ENCODE measurements at places on chromosomes 7 and 10.
A peak's percentile ranks its signal among the peaks of the same experiment; 100 is the strongest.

GRCh38 chr7:2519119-2519930 is at the start of gene LFNG:
TSS of gene LFNG (plus strand) at chr7:2519774. CDS start at chr7:2519862, 88 bp downstream.
- peak; percentile 74 for DNase-seq

GRCh38 chr7:151857866-151858450 is 19.0 kb downstream of the PRKAG2 start:
- DNase-seq, result no peak

- no peak for DNase-seq
Measured at GRCh38 chr7:48280100-48280499, 108.8 kb downstream of the ABCA13 start.

- DNase-seq, result no peak
Measured at GRCh38 chr7:42082144-42082543, 154.9 kb downstream of the GLI3 start.

- no peak for DNase-seq
Measured at GRCh38 chr10:118031351-118032075, 15.2 kb downstream of the RAB11FIP2 start.

All from stimulated activated CD8-positive, alpha-beta memory T cell treated with anti-CD3 and anti-CD28 coated beads, Interleukin-4, amount 100 ng/mL, for 1 hour (primary cell).